ENCODE measurements at places on chromosomes 3 and 15.

GRCh38 chr3:142394921-142395622 lies 52.8 kb downstream of the XRN1 start:
- no peak for DNase-seq

DNA sequence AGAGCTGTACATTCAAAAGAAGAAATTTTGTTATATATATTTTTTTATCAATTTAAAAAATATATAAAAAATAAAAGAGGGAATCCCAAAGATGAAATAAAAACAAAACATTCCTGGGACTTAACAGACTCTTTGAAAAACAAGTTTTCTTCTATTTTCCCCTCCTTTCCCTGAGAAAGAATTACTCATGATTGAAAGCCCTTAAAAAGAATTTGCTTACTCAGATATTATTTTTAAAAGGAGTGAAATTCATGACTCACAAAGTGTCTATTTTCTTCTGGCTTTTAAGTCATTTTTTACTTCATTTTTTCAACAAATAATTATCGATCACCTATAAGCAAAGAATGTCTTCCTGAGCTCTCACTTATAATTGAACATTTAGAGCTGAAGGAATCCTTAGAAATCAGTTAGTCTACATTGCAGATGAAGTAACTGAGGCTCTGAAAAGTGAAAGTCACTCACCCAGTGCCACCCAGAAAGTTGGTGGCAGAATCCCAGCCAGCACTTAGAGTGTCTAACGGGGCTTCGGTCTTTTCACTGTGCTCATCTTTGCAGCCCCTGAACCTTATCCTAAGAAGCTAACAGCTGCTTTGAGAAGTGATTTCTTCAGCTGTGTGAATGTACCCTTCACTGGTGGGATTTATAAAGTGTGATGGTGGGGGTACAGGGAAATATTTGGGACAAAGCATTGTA lies 42.5 kb upstream of the NUDT16 start:
- peak; percentile 11 for DNase-seq

GRCh38 chr3:189297932-189298331 lies 126.2 kb downstream of the TPRG1 start:
- DNase-seq: no peak

DNA sequence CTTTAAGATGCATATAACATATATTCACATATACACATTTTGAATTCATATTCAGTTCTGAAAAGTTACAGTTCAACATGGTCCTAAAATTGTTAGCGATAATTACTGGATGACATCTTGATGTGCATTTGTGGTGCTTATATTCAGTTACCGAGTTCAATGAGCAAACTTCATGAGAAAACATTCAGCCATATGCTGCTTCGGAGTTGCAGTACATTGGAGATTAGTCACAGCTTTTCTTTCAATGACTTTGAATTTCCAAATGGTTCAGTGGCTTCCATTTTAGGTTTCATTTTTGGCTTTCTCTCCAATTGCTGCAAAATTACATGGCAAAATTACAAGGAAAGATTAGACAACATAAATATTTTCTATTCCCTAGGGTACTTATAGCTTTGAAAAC lies 198.3 kb upstream of the CNTN3 start:
- DNase-seq: no peak

- DNase-seq: no peak
These were observed 37.9 kb downstream of the MYO5C start for GRCh38 chr15:52257734-52258062.

DNA sequence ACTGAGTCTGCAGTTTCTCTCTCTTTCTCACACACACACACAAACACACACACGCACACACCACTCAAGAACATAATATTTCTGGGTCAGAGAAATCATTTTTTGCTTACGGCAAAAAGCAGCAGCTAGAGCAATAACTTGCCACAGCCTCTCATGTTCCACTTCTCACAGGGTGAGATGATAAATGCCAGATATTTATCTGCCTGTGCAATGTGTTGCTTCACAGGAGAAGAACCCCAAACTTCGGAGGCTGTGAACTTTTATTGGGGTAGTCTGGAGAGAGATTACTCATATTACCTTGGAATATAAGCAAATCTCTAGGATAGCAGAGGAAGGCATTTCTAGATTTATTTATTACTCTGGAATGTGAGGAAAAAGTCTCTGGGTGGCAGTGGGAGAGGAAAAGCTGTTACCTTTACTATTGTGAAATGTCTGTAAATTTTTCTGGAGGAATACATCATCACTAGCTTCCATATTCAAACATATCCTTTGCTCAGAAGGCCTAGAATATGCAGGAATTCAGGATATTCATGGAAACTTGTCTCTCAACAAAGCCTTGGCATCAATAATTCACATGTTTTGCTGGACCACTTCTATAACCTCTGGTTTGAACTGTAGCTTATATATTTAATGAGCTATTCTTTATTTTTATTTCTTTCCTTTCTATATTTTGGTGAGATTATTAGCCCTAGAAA lies 369.2 kb downstream of the NSUN3 start:
- DNase-seq: peak; percentile 30

DNA sequence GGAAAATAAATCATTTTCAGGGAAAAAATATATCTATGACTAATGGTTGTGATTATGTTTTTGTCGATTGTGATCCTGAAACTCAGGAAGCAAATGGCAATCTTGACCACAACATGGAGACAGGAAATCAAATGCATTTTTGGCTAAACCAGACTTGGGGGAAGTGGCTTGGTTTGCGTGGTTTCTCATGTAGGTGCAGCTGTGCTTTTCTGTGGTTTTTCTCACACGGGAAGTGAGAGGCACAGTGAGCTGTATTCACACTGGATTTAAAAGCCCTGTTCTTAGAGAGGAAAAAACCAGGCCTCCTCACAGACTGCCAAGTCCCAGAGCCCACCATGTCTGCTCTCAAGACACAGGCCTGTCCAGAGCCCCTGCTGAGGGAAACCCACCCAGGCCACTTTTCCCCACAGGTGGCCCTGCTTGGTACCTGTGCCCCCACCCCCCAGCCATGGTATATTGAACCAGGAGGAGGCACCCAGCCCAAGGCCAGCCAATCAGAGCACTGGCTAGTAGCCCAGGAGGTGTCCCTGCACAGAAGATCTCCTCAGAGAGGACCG lies 46.1 kb downstream of the BTD start:
- DNase-seq: peak; percentile 98

DNA sequence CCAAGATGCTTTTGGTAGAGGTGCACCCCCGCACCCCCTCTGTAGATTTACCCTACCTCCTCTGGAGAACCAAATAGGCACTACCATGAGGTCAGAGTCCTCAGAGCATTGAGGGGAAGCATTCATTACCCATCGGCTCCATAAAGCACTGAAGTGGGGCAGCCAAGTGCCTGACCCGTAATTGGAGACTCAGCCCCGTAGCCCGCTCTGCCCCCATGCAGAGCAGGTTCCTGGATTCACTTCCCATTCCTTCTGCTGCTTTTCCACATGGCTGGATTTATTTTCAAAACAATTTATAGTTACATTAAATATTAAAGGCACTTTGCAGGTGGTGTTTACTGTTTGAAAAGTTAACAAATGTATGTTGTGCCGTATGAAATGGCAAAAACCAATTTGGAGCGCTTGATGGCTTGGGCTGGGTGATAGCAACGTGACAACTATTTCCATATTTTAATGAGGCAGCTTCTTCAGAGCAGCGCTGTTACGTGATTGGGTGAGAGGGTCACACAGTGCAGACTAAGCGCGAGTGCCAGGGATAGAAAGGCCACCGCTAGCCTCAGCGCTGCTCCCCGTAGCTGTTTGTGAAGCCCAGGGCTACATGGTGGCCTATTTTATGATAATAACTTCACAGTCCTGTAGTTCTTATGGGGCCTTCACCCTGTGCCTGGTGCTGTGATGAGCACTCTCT lies 373.8 kb upstream of the PROK2 start:
- DNase-seq: no peak

DNA sequence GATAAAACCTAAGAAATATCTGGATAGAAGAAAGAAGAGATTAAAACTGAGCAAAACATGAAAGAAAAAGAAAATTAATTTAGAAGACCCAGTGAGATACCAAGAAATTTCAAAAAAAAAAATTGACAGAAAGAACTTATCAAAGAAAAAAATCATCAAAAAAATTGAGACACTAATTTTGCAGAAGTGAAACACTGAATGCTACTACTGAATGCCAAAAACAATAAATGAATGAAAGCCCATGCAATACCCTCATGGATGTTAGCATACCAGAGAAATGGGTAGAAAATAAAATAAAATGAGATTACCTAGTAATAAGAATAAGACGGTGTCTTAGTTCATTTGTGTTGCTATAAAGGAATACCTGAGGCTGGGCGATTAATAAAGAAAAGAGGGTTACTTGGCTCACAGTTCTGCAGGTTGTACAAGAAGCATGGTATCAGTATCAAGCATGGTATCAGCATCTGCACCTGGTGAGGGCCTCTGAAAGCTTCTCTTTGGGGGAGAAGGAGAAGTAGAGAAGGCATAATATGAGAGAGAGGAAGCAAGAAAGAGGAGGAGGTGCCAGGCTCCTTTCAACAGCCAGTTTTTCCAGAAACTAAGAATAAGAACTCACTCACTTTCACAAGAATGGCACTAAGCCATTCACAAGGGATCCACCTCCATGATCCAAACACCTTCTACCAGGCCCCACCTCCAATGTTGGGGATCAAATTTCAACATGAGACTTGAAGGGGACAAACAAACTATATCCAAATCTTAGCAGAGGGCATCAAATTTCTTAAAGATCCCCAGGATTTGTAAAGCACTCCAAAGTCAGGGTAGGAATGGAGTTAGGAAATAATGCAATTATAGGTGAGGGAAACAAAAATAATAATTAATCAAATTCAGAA lies 73.2 kb downstream of the BTLA start:
- no peak for DNase-seq

DNA sequence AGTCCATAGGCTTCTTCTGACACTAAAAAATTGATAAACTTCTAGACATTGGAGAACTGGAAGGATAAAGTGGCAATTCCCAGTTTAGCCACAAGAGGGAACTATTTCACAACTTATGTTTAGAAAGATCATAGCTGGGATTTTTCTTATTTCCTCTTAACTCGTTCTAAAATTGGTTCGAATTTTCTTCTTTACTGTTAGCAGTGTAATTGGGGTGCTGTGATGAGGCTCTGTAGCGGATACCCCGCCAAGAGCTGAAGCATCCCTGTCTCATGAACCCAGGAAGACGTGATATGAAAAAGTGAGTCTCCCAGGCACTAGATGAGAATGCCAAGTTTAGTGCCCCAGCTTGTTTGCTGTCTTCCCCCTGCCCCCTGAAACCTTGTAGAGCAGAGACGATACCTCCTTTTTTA lies 85.1 kb downstream of the PDCD6IP start:
- peak; percentile 36 for DNase-seq

- peak; percentile 21 for DNase-seq
These were observed 32.6 kb downstream of the HACD2 start for GRCh38 chr3:123552095-123552714.

GRCh38 chr15:97045666-97046421 lies 715.3 kb downstream of the NR2F2 start:
- no peak for DNase-seq

DNA sequence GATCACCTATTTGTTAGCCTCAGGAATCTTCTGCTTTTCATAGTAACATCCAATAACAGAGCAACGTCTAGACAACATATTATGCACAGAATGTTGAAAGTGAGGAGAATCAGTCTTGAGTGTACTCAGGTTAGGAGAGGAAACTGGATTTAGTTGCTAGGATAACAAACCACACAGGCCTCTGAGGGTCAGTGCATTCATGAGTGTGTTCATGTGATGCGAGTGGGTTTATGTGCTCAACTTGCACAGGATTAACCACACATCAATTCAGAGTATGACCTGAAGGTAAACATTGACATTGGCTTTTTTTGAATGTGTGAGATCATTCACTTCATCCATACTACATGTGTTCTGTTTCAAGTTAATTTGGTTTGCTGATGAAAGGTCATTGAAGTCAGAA lies 287.6 kb downstream of the DIPK2A start:
- DNase-seq: no peak

- DNase-seq: peak; percentile 30
These were observed 384.3 kb downstream of the ROBO1 start for GRCh38 chr3:79383402-79384012.

- no peak for DNase-seq
These were observed 5.9 kb downstream of the RPUSD3 start for GRCh38 chr3:9837701-9838582.

DNA sequence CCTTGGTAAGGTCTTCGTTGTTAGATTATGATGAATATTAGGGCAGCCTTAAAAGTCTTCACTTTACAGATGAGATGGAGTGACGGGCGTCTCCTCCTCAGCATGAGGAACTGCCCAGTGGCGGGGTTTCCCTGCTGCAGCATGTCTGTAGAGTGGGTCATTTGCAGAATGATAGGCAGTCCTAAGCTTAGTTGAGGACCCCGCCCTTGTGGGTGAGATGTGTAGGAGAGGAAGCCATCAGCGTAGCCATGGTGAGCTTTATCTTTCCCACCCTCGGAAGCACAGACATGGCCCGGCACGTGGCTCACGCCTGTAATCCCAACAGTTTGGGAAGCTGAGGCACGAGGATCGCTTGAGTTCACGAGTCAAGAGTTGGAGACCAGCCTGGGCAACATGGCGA lies 877 bp downstream of the NIT2 start:
- no peak for DNase-seq

- no peak for DNase-seq
These were observed 15.3 kb downstream of the USP3 start for GRCh38 chr15:63519548-63520178.

GRCh38 chr3:24129549-24129948 lies 184.5 kb downstream of the NR1D2 start:
- DNase-seq: no peak

DNA sequence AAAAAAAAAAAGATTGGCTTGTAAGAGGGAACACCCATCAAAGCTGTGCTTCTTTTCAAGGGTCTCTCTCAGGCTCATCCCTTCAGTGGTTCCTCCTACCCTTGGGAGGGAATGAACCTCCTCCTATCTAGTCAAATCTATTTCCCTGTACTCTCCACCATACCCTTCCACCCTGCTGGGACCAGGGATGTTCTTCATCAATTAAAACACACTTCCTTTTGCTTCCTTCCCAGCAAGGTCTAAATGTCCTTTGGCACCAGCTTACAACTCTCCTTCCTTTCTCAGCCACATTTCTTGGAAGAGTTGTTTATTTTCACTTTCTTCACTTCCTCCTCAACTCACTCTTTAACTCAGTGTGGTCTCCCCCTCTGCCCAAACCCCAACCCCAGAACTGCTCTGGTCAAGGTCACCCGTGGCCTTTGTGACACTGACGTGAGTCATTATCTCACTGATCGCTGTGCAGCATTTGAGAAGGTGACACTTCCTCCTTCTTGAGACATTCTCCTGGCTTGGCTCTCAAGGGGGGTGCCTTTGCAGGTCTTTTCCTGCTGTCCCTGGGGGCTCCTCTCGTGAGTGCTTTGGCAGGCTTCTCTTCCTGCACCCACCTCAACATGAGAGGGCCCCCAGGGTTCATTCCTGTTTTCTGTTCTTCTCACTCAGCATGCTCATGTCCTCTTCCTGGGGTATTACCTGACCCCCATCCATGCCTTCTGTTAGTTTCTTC lies 210.5 kb upstream of the TLE3 start:
- DNase-seq: no peak

GRCh38 chr15:62607114-62607462 lies 435.5 kb upstream of the TPM1 start:
- no peak for DNase-seq

- no peak for DNase-seq
These were observed 17.9 kb downstream of the GRIP2 start for GRCh38 chr3:14522129-14522691.

- peak; percentile 62 for DNase-seq
These were observed 61.3 kb downstream of the CTDSPL start for GRCh38 chr3:37922721-37923568.

Data from HCEC 1CT (cell line).